ENCODE measurements at places on chromosomes 16 and 17.

DNA sequence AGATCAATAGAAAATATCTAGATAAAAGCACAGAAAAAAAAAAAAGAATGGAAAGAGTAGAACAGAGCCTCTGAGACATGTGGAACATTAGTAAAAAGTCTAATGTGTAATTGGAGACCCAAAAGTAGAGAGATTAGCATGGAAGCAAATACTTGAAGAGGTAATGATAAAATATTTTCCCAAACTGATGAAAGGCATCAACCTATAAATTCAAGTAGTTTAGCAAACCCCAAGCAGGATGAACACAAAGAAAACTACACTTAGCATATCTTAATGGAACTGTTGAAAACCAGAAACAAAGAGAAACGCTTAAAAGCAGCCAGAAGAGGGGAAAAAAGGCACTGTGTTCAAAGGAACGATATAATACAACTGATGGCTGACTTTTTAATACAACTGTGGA, 16.4 kb downstream of the NF1 start:
- DNase-seq, result no peak

DNA sequence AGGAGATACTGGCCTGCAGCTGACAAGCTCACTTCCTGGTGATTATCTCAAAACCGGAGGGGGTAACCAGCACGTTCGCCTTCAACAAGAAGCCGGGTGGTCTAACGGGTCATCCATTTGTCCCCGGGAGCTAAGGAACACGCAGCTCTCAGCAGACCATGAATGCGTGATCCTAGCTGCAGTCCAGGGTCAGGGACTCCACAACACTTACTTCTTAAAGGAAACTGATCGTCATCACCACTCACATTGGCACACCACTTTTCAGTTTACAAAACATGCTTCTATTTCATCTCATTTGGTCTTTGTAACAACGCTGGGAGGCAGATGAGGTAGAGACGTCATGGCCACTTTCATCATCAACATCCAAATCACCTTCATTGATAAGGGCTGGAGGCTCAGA, 25.2 kb downstream of the COTL1 start:
- no peak for DNase-seq

DNA sequence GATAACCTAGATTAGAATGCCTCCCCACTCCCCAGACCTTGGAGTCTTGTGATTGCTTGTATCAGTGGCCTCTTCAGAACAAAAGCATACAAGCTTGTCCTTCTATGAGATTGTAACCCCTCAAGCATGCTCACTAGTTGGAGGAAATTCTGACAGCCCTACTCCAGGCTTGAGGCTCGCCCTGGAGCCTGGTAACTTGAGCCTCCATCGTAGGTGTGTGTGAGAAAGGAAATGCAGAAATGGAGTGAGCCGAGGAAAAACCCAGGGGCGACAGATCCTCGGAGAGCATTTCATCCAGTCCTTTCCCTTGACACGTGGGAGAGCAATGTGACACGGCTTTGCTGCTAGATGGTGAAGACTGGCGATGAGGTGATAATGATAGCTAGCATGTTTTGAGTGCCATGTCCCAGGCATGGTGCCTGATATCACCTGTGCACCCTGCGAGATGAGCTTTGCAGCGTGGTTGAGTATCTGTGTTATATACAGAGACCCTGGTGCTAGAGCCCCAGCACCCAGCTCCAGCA, 31.2 kb downstream of the GNAO1 start:
- no peak for DNase-seq

GRCh38 chr17:8846768-8847211, 20.7 kb downstream of the PIK3R6 start:
- DNase-seq, result peak; percentile 12

- DNase-seq, result no peak
These were observed 127.9 kb downstream of the ENGASE start for GRCh38 chr17:79202480-79202879.

DNA sequence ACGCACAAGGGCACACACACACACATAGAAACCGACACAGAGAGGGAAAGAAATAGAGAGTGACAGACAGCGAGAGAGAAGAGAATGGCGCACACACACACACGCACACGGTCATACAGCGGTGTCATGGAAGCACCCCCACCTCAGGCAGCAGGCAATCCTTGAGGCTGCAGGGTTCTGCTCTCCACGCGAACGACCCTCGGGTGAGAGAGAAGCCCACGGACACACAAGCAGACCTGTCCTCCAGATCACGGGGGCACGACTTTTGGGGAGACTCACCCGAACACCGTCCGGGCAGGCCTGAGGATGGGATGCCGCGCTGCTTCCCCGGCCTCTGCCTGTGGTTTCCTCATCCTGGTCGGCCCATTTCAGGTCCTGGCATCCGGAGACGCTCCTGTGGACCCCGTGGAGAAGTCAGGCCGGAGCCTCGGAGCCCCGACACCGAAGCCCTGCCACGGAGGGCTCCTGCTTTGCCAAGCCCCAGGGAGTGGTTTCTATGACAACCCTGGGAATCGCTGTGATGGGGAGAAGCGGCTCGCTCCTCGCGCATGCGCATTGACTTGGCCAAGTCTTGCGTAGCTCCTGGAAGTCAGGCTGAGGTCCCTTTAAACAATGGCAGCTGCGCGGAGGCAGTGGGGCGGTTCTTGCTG, 118.2 kb upstream of the KCNJ18 start:
- peak; percentile 9 for DNase-seq

Data from kidney glomerular epithelial cell (primary cell).